ENCODE measurements at places on chromosomes 11 and 22.

GRCh38 chr22:44143105-44143474, 37.6 kb upstream of the PARVG start:
- DNase-seq = no peak

- no peak for DNase-seq
Measured at GRCh38 chr11:65417702-65418430, 4.7 kb upstream of the NEAT1 start.

- DNase-seq = no peak
Measured at GRCh38 chr11:120522736-120523135, 11.2 kb downstream of the GRIK4 start.

DNA sequence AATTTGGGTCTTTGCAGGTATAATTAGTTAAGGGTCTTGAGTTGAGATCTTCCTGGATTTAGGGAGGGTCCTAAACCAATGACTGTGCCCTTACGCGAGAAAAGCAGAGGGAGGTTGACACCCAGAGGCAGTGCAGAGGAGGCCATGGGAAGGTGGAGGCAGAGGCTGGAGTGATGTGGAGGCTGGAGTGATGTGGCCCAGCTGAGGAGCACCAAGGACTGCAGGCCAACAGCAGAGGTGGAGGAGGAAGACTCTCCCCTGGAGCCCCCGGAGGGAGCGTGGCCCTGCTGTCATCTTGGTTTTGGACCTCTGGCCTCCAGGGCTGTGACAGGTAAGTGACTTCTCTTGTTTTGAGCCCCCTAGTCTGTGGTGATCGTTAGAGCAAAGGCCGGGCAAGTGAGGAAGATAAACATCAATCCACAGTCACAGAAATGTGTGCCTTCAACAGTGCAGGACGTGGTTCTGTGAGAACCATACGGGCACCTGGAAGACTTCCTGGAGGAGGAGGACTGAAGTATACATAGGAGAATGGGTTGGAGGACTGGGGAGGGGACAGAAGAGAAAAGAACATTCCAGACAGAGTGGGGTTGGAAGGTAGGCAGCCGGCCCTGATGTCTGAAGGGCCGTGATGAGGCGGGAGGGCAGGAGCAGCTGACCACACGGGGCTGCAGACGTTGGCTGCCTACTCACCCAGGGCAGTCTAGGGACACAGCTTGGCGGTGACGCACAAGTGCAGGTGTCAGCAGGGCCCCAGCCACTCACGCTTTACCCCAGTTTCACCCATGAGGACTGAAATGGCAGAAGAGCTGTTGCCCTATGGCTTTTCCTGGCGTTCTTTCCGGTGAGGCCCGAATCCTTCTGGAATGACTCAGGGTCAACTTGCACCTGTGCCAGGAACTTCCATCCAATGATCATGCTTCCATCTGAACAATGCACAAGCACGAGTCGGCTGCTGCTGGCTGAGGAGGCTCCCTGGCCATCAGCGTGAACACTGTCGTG, 270.2 kb downstream of the CTTN start:
- no peak for DNase-seq
